ENCODE measurements at places on chromosomes 3 and 15. TPM values are rescaled to one million over a fixed set of nuclear protein-coding genes. Genes with fewer than 3 reads are reported as not detected.
A peak's percentile ranks its signal among the peaks of the same experiment; 100 is the strongest.

DNA sequence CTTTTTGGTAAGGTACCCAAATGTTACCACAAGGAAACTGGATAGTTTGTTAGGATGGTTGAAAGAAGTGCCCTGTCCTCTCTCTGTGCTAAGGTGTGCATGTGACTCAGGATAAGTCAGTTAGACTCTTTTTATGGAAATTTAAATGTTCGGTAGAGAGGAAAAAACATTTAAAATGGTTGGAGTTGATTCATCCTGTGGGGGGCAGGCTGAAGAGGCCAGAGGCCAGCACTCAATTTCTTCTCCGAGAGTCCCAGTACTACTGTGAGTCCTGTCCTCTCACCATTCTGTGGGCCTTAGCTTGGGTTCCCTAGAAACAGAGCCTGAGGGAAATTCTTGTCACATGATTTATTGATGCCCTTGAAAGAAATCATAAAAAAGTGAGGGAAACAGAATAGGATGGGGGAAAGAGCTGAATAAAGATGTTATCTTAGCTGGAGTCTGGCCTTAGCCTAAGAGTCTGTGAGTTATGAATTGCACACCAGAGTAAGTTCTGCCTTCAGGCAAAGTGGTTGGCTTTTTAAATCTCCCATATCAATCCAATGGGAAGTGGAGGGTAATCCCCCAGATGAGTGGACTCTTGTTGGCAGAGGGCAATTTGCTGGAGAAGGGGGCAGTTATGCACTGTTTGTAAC lies 106.5 kb upstream of the GALNT15 start:
- DNase-seq: no peak

DNA sequence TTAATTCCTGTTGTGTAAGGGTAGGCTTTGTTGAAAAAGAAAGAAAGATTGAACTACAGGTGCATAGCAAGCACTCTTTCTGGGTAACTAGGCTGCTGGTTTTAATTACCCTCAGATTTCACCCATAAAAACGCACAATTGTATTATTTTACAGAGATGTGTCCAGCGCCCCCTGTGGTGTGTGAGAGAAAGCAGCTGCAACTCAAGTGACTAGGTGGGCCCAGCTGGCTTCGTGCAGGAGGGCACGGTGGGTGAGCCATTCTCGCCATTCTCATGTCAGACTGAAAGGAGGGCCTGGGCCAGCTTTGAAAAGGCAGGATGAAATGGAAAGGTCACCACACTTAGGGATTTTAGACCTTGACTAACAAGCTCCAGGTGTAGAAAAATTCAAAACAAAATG lies 122.6 kb downstream of the LRIG1 start:
- DNase-seq: peak; percentile 66

GRCh38 chr15:64894395-64895056 lies 17.2 kb upstream of the ANKDD1A start:
- DNase-seq: peak; percentile 75

DNA sequence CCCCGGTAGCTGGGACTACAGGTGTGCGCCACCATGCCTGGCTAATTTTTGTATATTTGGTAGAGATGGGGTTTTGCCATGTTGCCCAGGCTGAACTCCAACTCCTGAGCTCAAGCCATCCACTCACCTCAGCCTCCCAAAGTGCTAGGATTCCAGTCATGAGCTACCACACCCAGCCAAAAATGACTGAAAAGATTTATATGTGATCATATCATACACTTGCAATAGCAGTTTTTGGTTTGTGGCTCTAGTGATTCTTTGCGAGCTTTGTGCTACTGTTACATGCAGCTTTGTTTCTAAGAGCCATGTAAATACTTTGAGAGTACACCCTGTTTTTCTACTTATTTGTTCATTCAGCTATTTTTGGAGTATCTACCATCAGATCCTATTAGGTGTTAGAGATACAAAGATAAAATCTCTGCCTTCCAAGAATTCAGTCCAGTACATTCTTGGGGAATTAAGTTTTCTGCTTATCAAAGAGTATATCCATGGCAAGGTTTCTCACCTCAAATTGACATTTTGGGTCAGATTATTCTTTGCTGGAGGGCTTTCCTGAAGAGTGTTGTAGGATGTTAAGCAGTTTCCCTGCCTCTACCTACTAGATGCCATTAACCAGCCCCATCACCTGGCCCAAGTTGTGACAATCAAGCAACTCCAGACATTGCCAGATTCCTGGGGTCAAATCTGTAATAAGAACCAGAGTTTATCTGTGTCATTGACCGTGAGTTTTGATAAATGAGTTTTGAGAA lies 15.0 kb downstream of the SNAP23 start:
- DNase-seq: no peak

GRCh38 chr15:48888191-48888590 lies 10.3 kb downstream of the EID1 start:
- DNase-seq: no peak

The CCR2 gene
- total RNA-seq: not detected

The PSTPIP1 gene
- 1.1 TPM for total RNA-seq
